ENCODE measurements at places on chromosomes 3 and 15.

DNA sequence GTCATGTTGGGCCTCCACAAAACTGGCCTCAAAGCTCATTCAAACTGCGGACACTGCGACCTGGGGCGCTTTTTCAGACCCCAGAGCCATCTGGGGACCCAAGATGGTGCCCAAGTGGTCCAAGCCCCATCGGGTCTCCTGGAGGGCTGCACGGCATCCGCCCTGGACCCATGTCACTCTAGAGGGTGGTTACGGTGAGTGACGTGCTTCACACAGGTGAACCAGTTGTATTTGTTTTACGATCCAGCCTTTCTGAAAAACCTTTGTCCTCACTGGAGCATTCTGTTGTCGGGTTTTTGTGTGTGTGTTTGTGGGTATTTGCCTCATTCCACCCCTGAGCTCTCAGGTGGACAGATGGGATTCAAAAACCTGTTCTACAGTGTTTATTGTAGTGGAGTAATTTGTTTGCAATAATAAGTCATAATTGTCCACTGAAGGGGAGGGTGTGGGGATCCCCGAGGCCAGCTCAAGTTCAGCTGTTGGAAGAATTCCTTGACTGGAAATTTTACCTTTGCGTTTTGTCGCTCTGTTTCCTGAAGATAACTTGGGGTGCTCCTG is 1.9 kb downstream of the SLC51A start:
- no peak for DNase-seq

- DNase-seq, result no peak
Measured at GRCh38 chr3:169460035-169460434, 203.5 kb downstream of the MECOM start.

DNA sequence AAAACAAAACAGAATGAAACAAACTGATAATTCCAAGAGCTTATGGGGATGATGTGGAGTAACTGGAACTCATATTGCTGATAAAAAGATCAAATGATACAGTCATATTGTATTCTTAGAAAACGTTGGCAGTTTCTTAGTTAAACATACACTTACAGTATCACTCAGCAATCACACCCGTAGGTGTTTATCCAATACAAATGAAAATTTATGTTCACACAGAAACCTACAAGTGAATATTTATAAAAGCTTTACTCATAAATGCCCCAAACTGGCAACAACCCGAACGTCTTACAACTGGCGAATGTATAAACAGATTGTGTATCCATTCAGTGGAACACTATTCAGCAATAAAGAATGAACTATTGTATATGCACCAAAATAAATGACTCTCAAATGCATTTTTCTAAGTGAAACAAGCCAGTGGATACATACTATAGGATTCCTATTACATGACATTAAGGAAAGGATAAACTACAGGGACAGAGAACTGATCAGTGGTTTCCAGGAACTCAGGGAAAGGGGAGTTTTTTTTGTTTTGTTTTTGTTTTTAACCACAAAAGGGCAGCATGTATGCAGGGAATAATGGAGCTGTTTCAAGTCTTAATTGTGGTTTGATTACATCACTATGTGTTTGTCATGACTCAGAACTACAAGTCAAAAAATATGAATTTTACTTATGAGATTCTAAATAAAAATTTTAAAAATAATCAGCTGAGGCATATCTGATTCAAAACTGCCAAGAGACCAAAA is 71.8 kb upstream of the NDUFB4 start:
- no peak for DNase-seq

- DNase-seq, result no peak
Measured at GRCh38 chr3:160128056-160128455, 97.2 kb upstream of the C3orf80 start.

DNA sequence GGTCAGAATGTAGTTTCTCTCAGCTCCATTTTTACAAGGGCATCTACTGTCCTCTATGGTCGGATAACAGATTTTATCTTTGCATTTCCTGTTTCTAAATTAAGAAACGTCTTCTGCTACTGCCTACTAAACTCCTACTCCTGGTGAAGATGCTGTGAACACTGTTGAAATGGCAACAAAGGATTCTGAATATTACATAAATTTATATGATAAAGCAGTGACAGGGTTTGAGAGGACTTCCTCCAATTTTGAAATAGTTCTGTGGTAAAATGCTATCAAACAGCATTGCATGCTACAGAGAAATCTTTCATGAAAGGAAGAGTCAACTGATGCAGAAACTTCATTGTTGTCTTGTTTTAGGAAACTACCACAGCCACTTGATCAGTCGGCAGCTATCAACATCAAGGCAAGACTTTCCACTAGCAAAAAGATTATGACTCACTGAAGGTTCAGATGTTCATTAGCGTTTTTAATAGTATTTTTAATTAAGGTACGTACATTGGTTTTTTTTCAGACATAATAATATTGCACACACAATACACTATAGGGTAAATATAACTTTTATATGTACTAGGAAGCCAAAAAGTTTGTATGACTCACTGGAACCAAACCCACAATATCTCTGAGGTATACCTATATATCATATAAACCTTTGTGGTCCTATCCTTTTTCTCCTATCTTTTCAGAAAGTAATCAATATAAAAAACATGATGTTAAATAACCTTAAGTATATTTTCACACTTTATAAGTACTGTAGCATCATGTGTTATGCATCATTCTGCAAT is 156.1 kb downstream of the STAG1 start:
- DNase-seq, result no peak

DNA sequence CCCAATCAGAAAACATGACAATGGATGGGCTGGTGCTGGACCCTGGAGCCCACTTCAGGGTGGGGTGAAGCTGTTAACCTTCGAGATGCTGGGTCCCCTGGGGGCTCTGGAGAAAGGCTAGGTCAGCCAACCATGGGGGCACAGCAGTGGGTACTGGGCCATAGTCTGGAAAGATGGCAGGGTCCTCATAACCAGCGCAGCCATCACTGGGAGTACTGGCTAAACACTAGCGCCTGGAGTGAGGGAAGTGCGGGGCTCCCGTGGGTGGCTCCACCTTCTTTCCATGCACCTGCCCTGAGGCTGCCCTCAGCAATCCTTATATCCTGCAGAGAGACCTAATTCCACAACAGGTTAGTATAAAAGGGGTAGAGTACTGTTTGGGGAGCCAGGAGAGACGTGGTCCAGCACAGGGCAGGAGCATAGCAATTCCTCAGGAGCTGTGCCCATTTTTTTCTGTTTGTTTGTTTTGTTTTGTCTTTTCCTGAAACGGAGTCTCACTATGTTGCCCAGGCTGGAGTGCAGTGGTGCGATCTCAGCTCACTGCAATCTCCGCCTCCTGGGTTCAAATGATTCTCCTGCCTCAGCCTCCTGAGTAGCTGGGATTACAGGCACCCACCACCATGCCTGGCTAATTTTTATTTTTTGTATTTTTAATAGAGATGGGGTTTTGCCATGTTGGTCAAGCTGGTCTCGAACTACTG is 122.6 kb upstream of the MEF2A start:
- DNase-seq, result no peak

- DNase-seq, result no peak
Measured at GRCh38 chr15:66253418-66254088, at the start of gene MEGF11. Gene MEGF11, minus strand, starts transcription at chr15:66253750. Its CDS starts 125,347 bp downstream, at chr15:66128403.

DNA sequence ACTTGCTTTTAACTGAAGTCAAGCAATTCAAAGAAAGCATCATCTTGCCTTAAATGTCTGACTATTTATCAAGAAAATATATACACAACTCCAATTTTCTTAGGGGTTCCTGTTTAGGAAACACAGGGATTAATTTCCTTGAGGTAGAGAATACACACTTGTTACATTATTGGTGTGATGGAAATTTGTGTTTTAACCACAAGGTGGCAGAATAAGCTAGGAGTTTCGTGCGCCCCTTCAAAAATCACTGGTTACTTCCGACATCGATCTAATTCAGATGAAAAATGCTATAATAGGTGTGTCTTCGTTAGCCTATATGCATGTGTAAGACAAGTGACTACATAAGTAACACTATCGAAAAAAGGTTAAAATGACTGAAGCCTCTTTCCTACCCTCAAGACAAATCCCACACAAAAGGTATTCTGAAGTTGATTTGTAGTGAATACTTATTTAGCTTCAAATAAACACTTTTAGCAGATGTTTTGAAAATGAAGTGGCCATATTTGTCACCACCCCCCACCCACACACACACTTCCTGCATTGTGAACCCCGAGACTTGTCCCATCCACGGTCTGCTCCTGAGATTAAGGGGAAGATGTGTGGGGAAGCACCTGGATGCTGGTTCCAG is 246.5 kb downstream of the ROBO1 start:
- DNase-seq, result no peak

DNA sequence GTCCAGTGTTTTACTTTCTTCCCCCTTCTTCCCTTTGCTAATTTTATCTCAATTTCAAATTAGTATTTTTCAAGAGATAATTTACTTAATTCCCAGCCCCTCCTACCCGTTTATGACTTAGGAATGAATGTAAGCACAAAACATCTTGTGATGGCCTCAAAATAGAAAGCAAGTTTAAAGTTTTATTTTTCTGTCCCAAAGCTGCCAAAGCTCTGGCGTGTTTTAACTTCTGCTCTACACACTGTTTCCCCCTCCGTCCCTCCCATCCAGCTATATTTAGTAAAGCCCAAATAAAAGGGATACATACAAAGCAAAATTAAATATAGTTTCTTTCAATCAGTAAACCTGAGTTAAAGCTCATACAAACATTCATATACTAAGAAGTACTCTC is 59.9 kb downstream of the IGF2BP2 start:
- DNase-seq, result no peak

GRCh38 chr3:128932516-128933212 is 53.2 kb downstream of the ACAD9 start:
- no peak for DNase-seq

DNA sequence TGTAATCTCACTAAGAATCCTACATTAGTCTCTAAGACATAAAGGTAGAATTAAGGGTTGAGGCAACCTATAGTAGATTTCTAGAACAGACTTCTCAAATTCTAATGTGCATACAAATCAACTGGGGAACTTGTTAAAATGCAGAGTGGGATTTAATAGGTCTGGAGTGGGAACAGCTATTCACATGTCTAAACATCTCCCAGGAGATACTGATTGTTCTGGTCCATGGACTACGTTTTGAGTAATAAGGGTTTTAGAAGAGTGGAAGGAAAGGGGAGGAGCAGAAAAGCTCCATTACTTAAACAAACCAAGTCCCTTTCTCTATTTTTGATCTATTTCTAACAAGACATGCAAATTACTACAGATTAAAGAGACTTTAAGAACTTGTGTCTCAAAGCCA is 524.8 kb downstream of the TUSC7 start:
- no peak for DNase-seq

- DNase-seq, result no peak
Measured at GRCh38 chr3:40572588-40572987, 47.8 kb downstream of the ZNF621 start.

- no peak for DNase-seq
Measured at GRCh38 chr3:114081037-114081436, 24.5 kb downstream of the QTRT2 start.

- no peak for DNase-seq
Measured at GRCh38 chr3:149967086-149967685, 3.5 kb downstream of the PFN2 start.

- DNase-seq, result no peak
Measured at GRCh38 chr3:170081079-170081741, 43.4 kb downstream of the GPR160 start.

DNA sequence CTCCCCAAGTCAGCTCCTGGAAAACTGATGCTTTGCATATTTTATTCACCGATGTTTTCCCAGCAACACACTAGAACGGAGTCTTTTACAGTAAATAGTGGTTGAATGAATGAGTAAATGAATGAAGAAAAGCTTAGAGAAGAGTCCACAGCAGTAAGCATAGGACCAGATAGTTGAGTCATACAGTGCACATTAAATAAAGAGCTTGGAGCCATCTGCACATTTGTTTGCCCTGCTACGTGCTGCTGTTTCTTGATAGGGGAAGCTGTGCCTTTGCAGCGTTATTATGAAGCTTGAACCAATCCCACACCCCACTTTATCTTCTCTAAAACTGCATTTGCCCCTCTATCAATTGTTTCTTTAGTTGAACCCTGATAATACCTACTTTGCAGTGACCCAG is 1.2 kb downstream of the FAM98B start:
- DNase-seq, result no peak

DNA sequence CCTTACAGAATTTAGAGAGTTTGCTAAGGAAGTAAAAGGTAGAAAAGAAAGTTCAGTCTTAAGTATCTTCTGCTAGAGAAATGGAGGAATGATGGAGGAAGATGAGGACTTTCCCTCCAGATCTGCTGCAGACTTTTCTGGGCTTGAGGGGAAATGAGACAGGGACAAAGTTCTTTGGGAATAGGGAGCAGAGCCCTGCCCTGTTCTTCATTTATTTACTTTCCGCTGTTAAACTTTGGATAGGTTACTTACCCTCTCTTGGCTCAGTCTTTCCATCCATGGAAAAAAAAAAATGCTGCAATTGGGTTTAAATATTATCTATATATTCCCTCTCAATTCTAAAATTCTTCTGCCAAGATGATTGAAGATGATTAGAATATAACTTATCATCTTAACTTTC is 202.9 kb downstream of the TBL1XR1 start:
- DNase-seq, result no peak

- no peak for DNase-seq
Measured at GRCh38 chr15:38238311-38238710, 14.3 kb upstream of the SPRED1 start.

GRCh38 chr3:156142702-156143101 is 22.3 kb downstream of the KCNAB1 start:
- DNase-seq, result no peak

DNA sequence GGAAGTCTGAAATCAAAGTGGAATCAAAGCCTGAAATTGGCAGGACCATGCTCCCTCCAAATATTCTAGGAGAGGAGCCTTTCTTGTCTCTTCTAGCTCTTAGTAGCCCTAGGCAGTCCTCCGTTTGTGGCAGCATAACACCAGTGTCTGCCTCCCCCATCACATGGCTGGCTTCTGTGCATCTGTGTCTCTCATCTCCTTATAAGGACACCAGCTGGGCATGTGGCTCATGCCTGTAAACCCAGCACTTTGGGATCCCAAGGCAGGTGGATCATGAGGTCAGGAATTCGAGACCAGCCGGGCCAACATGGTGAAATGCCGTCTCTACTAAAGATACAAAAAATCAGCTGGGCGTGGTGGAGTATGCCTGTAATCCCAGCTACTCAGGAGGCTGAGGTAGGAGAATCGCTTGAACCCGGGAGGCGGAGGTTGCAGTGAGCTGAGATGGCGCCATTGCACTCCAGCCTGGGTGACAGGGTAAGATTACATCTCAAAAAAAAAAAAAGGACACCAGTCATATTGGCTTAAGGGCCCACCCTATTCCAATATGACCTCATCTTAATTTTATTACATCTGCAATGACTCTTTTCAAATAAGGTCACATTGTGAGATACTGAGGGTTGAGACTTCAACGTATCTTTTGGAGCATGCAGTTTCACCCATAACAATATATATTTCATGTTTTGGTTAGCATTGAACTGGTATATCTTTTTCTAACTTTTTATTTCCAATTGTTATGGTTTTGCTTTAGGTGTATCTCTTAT is 148.0 kb upstream of the TPM1 start:
- DNase-seq, result no peak

DNA sequence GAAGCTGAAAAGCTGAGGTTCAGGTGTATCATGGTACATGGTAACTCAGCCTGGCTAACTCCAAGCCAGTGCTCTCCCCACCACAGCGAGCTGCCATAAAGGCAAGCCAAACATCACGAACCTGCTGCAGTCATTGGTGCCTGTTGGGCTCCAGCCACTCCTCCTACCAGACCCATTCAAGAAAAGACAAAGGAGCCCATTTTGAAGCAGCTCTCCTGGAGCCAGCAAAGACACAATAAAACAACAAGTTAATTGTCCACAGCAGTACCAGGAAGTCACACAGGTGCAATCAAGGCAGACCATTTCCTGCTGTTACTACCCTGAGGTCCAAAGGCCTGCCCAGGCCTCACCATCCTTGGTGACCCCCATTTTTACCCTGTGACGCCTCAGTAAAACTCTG is 77.6 kb downstream of the DAPK2 start:
- no peak for DNase-seq

GRCh38 chr3:31667582-31667981 is 134.9 kb downstream of the STT3B start:
- no peak for DNase-seq
